ENCODE measurements at places on chromosomes 3 and 15.

DNA sequence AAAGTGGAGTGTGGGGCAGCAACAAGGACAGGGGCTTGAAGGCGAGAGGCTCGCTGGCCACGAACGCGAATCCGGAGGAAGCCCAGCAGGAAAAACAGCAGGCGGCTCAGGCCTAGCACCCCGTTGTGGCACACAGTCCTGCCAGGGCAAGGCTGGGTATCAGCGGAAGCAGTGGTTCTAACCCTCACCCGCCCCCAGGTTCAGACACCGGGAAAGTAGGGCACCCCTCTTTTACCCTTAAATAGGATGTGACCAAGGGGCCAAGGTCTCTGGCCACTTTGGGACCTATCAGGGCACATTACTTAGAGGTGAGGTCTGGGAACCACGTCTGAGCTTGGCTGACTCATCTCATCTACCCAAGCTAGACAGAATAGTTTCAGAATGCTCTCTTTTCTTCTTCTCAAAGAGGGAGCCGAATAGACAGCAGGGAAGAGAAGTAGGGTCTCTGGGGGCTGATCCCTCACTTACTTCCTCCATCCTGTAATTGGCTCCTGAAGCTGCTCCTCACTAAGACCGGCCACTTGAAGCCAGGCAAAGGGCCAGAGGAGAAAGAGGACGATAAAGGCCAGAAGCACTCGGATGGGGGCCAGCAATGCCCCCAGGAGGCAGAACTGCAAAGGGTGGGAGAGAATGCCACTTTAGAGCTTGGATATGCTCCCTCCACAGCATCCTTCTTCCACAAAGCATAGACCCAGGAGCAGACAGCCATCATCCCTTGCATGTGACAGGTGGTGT lies 1.7 kb downstream of the LPCAT4 start:
- DNase-seq, result no peak

DNA sequence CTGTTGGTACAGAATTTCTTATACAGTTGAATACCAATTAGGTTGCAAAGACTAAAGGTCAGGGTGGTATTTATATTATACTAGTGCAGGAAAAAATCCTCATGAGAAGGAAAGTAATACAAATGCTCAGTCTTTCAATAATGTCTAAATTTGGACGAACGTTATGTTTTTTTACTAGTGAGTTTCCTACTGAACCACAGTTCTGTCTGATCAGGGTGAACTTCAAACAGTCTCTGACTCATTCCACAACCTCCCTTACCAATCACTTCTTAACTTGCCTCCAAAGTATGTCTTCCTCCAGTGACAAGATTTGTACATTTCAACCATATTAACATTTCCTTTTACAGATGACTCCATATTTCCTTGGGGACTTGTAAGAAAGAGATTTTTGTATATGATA lies 3.4 kb downstream of the TMEM212 start:
- DNase-seq, result no peak

GRCh38 chr3:9205345-9206143 lies 43.9 kb downstream of the SRGAP3 start:
- no peak for DNase-seq

GRCh38 chr3:97883736-97884135 lies 61.9 kb downstream of the CRYBG3 start:
- DNase-seq, result no peak

DNA sequence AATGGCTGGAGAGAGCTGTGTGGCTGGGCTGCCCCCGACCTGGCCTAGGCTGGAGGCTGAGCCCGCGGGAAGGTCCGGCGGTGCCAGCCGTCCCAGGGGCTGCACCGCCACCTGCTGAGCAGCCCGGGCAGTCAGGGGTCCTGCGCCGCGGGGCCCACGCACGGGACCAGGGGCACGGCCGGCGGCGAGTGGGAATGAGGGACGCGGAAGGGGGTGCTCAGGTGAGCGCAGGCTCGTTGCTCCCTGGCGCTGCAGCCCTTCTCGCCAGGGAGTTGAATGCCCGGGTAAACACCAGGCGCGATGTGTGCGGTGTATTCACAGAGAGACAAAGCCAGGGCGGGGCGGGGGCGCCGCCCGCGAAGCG lies 666 bp upstream of the SEMA3F start:
- DNase-seq, result no peak
